ENCODE measurements at places on chromosomes 1 and 21.
A peak's percentile ranks its signal among the peaks of the same experiment; 100 is the strongest.

GRCh38 chr21:32717851-32718316, 9.9 kb downstream of the SYNJ1 start:
- DNase-seq, result no peak

DNA sequence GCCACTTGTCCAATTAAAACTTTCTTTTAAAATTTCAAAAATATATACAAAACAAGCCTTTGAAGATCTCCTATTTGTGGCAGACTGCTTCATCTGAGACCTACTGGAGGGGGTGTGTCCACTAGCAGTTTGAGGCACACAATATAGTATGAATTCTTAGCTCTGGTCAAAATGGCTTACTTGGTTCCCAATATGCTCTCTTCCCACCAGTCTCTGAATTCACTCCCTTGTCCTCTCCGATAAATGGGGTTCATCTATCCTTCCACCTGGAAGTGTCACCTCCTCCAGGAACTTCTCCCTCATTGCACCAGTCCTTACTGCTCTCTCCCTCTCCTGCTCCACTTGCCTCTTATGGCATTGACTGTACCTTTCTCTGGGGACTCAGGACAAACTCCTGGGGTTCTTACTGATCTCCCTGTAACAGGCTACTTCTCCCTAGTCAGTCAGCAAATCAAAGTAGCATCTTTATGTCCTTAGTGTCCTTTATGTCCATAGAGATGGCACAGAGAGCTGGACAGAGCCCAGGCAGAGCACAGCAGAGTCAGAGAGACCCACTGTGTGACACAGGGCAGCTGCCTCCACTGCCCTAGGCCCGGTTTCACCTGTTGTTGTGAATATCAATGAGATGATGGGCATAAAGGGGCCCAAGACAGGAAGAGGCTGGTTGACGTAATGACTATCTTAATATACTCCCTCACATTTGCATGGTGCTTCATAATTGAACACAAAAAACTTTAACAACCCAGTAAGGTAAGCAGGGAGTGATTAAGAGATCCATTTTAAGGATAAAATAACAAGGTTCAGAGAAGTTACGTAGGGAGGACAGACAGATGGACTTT, 3.6 kb downstream of the ASAP3 start:
- no peak for DNase-seq

- no peak for DNase-seq
Observed at GRCh38 chr1:150094734-150095265, 27.2 kb downstream of the VPS45 start.

DNA sequence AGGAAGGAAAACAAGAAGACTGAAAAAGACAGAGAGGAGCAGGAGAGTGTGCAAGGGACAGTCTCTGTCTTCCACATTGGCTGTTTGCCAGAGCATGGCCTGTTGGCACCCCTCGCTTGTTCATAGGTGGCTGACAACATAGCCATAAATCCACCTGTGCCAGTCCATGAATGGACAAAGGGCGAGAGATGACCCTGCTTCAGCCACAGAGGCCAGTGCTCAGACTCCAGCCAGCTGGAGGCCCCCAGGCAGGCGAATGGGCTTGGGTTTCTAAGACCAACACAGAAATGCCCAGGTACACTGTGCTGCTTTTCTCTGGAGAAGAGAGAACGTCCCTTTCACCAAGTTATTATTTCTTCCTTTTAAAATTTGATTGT, 60.6 kb downstream of the RIPK4 start:
- DNase-seq, result no peak

DNA sequence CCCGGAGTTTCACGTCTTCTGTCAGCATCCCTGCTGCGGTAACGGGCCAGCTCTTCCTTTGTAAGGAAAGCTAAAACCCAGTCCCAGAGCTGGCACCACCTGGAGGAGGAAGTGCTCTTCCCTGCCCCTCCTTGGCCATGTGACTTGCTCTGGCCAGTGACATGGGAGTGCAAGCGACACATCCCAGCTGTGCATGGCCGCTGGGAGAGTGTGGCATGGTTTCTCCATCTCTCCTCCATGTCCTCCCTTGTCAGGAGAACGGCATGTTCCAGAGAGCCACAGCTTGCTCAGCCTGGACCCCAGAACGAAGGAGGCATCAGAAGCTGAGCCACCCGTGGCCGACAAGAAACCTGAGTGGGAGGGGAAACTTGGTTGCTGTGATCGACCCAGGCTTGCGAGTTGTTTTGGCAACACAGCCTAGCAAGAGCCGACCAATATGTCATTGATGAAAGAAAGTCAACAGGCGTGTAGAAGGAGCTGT, 2.7 kb upstream of the PRXL2B start:
- no peak for DNase-seq

GRCh38 chr1:177354247-177354646, 183.5 kb downstream of the BRINP2 start:
- DNase-seq, result no peak

GRCh38 chr1:235867903-235868469, 1.3 kb upstream of the LYST start:
- DNase-seq, result no peak

DNA sequence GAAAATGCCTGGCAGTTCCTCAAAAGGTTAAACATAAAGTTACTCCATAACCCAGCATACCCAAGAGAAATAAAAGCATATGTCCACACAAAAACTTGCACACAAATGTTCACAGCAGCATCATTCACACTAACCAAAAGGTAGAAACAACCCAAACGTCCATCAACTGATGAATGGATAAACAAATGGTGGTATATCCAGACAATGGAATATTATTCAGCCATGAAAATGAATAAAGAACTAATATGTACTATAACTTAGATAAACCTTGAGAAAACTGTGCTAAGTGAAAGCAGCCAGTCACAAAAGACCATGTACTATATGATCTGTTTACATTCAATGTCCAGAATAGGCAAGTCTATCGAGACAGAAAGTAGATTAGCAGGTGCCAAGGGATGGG, 60.4 kb downstream of the CAMK2N1 start:
- DNase-seq, result no peak

DNA sequence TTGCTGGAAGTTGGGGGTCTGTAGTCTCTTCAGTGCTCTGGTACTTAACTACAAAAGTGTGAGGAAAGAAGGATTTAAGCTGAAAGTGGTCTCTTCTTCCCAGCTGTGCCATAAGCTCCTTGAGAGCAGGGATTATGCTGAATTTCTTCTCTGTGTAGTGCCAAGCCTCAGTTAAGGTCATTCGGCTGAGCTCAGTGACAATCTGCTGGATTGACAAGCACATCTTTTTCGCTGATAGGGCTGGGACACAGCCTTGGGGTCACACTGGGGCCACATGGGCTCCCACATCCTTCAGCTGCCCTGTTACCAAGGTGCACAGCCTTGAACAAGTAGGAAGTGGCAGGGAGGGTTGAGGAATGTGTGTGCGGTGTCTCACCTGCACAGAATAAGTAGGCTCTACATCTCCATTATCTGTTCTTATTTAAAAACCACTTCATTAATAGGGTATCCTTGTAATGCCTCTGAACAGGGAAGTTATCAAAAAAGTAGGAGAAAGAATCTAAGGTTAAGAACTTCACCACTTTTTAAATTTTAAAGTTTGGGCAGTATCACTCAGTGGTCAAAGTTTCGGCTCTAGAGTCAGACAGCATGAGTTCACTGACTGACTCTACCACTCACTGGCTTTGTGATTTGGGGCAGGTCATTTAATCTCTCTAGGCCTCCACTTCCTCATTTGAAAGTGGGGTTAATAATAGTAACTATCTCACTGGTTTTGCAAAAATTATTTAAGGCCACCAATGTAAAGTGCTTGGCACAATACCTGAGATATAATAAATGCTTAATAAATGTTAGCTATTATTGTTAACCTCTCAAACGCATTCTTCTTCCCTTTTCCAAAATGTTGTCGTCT, 10.3 kb downstream of the ZBTB40 start:
- no peak for DNase-seq

GRCh38 chr1:194196562-194196961, 1010.1 kb upstream of the B3GALT2 start:
- DNase-seq, result no peak

DNA sequence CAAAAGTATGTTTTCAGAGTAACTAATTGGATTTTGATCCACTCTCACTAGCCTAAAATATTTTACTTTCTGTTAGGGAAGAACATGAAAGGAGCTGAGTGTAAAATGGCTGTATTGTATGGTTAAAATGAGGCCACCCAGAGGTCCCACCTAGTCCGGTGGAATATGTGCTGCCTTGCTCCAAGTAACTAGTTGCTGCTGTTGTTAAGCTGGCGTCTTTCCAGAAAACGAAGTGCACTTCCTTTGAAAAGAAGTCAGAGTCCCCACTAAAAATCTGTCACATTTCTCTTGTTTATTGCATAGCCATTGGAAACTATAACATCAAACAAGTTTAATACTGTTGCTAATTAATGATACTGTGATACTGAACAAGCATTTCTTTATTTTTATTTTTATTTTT, 3.2 kb downstream of the SLC25A33 start:
- no peak for DNase-seq

DNA sequence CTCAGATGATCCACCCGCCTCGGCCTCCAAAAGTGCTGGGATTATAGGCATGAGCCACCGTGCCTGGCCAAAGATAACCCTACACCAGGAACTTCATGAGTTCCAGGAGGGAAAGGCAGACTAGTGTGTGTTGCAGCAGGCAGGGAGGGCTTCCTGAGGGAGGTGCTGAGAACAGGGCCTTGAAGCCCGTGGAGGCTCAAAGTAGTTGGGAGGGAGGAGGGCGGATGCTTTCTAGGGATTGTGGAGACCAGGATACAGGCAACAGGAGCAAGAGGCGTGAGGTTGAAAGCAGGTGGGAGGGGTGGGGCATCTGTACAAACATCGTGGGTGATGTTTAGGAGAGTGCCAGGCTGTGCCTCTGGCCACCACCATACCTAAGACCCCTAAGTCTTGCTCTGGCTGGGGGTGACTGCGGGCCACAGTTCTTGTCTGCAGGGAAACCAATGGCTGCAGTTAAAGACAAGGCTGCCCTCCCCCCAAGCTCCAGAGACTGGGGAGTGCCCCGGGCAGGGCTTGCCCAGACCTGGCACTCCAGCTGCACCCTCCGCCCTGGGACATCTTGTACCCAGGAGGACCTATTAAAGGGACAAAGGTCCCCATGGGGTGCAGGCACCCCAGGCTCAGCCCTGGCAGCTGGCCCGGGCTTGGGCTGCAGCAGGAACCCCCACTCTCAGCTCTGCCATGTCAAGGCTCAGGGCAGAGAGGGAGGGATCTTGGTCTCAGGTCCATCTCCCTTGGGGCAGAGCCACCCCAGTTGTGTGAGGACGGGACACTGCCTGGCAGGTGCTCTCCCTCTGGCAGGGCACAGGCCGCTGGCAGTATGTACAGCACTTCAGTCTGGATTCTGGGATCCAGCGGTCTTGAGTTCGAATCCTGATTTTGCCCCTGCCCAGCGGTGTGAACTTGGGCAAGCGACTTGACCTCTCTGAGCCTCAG, 22.1 kb upstream of the CASZ1 start:
- DNase-seq, result no peak

- DNase-seq, result peak; percentile 87
Observed at GRCh38 chr1:39132505-39133339, 71.8 kb upstream of the MACF1 start.

DNA sequence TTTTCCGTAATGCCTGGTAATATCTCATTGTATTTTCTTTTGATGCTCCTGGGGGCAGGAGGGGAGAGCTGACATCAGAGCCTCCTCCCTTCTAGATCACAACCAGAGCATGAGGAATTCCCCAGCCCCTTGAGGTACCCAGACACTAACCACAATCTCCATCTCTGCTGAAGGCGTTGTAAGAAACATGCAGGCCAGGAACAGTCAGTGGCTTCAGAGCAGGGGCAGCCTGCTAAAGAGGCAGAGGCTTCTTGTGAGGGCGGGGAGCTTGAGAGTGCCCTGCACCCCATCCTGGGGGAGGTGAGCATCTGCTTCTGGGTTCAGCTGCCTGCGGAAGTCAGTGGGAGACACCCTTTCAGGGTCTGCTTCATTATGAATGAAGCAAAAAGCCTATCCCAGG, 19.0 kb downstream of the MAPKAPK2 start:
- DNase-seq, result no peak

DNA sequence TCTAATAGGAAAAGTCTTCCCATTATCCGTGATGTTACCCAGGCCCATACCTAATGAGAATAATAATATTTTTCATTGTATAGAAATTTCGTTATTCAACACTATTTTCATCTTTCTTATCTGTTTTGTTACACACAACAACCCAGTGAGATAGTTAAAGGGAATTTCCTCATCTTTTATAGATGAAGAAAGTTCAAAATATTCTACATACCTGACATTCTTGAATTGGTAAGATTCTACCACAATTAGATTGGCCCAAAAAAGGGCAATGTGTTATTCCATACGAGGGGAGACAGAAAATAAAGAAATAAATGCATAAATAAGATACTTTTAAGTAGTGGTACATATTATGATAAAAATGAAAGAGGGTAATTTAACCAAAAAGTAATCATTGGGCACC, 405.5 kb upstream of the ADAMTS5 start:
- no peak for DNase-seq

GRCh38 chr1:212791261-212791675, 309 bp downstream of the NSL1 start:
- no peak for DNase-seq

GRCh38 chr1:67372898-67373297, 57.3 kb downstream of the SERBP1 start:
- DNase-seq, result no peak

- DNase-seq, result no peak
Observed at GRCh38 chr21:24375201-24375600, 1232.1 kb downstream of the MRPL39 start.

DNA sequence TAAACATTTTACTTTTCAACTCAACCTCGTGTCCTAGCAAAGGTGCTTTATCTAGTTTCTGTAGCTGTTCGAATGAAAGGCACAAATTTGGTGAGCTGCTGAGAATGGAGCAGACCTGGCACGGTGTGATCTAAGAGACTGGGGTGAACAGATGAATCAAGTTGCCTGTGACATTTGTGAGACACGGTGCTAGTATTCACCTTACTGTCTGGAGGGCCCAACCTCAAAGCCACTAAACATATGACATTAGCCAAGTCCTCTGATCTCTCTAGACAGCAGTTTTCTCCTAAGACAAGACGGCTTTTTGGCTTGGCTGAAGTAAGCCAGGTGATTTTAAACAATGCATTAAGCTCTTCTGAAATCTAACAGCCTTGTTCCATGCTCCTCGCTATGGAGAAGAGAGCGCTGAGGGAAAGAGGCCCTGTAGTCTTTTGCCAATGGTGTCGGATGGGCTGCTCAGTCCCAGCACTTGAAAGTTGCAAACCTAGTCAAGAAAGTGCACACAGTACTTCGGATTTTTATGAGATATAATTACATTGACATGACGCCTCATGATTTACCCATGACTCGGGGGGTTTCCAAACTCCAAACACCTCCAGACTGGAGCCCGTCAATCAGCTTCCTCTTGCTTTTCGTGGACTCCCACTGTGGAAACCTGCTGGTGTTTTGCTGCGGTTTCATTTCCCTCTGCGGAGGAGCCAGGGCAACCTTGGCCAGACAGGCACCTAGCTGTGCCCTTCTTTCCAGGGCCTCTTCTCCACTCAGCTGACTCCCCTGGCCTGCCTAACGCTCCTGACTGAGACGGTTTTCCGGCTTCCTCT, 794 bp upstream of the TOR3A start:
- no peak for DNase-seq

GRCh38 chr1:76101548-76101947, 27.0 kb downstream of the ST6GALNAC3 start:
- DNase-seq, result no peak

DNA sequence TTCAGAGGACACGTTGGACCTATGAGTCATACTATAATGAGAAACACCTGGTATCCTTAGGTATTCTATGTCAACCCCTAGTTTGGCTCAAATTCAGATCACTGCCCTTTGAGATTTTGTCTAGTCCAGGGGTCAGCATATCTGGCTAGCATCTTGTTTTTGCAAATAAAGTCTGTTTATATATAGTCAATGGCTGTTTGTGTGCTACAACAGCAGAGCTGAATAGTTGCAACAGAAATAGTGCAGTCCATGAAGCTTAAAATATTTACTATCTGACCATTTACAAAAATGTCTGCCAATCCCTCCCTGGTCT, 48.5 kb upstream of the EDEM3 start:
- no peak for DNase-seq

Measured in tibial artery (tissue), 4 donors.